ENCODE measurements at places on chromosomes 7 and 10. TPM values are rescaled to one million over a fixed set of nuclear protein-coding genes. Genes with fewer than 3 reads are reported as not detected.

DNA sequence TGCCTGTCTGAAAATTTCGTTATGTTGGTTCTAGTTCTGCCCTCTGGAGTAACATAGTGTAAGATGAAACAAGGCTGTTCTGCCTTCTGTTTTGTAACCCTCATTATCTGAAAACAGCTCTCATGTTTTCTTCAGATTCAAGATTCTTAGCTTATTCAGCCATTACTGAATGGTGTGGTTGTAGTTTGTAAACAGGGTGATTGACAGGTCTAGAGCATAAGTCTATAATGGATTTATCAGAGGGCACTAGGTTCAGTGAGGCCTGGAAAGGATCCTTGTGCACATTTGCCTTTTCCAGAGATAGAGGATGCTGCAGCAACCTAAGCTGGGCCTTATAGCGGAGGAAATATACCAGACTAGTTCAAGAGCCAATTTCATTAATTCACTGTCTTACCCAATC, 6.1 kb downstream of the ZNF398 start:
- H3K36me3 ChIP-seq, result no peaks in the 10 kb centered on the region
- H3K27me3 ChIP-seq, result no peaks in the 10 kb centered on the region

GRCh38 chr10:80739963-80740715, 202.4 kb downstream of the SH2D4B start:
- no peak overlapping the region for H3K4me3 ChIP-seq
- DNase-seq, result no peak
- H3K36me3 ChIP-seq, result no peaks in the 10 kb centered on the region
- no peak overlapping the region for H3K27ac ChIP-seq
- no peaks in the 10 kb centered on the region for H3K27me3 ChIP-seq

DNA sequence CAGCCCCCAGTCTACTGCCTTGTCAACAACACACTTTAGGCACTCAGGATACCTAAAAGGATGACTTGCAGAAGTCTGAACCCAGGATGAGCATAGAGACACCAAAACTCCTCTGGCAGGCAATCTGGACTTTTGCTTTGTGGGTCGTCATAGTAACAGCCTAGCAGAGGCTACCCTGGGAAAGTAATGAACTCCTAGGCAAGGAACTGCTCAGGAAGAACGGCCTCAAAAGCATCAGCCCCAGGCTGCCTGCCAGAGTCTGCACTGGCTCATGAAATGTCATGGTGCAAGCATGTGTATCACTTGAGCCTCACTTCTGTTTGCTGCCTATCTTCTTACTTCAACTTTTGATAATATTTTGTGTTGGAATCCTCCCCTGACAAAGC, 715.1 kb downstream of the GRID1 start:
- H3K27ac ChIP-seq, result no peak overlapping the region
- peaks cover 5% of the 10 kb centered on the region for H3K4me1 ChIP-seq
- H3K4me3 ChIP-seq, result no peak overlapping the region
- no peaks in the 10 kb centered on the region for H3K27me3 ChIP-seq

DNA sequence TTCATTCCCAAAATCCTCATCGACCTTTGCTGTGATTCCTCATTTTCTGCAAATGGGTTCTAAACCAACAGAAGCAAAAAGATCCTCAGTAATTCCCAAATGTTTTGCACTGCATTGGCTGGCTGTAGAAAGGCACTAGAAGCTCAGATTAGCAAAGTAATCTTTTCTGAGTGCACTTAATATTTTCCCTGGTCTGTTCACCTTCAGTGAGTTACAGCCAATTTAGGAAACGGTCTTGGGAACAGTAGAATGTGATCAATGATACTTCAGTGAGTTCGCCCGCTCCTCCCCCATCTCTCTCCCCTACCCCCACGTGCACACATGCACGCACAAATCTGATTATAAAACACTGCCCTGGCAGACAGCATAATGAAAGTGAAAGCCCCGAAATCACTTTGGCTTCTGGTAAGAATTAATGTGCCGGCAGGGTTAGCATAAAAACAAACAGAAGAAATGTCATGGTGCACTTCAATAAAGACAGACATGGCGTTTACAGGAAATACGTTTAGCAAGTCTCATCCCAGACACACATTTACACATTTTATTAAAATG, 201.3 kb upstream of the CDCA7L start:
- no peaks in the 10 kb centered on the region for H3K36me3 ChIP-seq
- H3K4me3 ChIP-seq, result no peak overlapping the region
- H3K27me3 ChIP-seq, result no peaks in the 10 kb centered on the region
- H3K4me1 ChIP-seq, result no peaks in the 10 kb centered on the region
- no peak for DNase-seq
- no peak overlapping the region for H3K27ac ChIP-seq

DNA sequence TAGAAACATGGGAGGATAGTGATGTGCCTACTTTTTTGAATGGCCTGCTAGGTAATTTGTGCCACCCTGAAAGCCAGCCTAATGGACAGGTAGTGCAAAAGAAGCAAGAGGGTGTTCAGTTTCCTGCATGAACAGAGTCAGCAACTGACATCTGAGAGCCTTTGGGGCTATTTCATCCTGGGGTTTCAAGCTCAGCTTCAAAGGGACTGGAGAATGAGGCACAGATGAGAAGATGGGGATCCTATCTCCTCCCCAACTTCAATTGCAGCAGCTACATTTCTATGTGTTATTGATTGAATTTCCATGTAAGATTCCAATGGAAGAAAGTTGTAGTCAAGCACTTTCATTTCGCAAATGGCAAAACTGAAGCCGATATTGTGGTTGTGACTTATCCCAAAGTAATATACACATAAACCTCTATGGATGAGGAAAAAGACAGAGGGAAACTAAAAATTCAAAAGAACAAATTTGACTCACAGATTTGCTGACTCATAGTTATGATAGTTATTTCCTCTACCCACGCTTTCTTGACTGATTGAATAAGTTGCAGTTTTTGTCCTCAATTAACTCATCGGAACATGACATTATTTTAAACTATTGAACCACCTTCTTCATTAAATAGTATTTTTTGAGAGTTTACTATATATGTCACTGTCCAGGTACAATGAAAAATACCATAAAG, 42.6 kb upstream of the NRP1 start:
- H3K27ac ChIP-seq, result no peak overlapping the region
- H3K27me3 ChIP-seq, result no peaks in the 10 kb centered on the region
- no peak for DNase-seq
- H3K36me3 ChIP-seq, result no peaks in the 10 kb centered on the region
- peaks cover 8% of the 10 kb centered on the region for H3K4me1 ChIP-seq
- H3K4me3 ChIP-seq, result no peak overlapping the region

- H3K36me3 ChIP-seq, result no peaks in the 10 kb centered on the region
- no peaks in the 10 kb centered on the region for H3K4me1 ChIP-seq
- H3K27me3 ChIP-seq, result no peaks in the 10 kb centered on the region
- H3K4me3 ChIP-seq, result no peak overlapping the region
- no peak for DNase-seq
Measured at GRCh38 chr7:119010635-119011034, 786.1 kb downstream of the ANKRD7 start.

- no peaks in the 10 kb centered on the region for H3K4me1 ChIP-seq
- no peak for DNase-seq
- H3K36me3 ChIP-seq, result no peaks in the 10 kb centered on the region
- H3K27ac ChIP-seq, result no peak overlapping the region
- no peaks in the 10 kb centered on the region for H3K27me3 ChIP-seq
Measured at GRCh38 chr7:120837599-120837998, 20.3 kb downstream of the TSPAN12 start.

DNA sequence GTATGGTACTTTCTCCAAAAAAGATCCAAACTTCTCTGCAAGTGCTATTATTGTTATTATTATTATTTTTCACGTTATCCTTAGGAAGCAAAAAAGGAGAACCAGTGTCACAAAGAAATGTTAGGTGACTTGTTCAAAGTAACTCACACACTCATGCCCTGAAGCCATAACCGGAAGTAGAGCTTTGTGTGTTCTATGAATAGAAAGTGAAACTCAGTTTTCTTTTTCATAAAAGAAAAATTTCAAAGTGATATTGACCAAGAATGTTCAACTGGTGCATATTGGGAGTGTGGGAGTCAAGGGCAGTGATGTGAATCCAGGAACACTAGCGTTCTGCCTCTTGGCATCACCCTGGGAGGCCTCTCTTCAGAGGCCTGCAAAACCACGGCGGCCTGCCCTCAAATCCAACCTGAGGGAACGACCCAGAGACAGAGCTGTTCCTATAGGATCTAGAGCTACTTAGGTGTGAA, 106.1 kb downstream of the PRKCQ start:
- H3K36me3 ChIP-seq, result no peaks in the 10 kb centered on the region
- DNase-seq, result no peak
- no peak overlapping the region for H3K27ac ChIP-seq
- no peak overlapping the region for H3K4me3 ChIP-seq

- H3K27ac ChIP-seq, result no peak overlapping the region
- H3K4me1 ChIP-seq, result no peaks in the 10 kb centered on the region
- H3K27me3 ChIP-seq, result no peaks in the 10 kb centered on the region
- no peaks in the 10 kb centered on the region for H3K36me3 ChIP-seq
Measured at GRCh38 chr10:106401161-106401560, 763.3 kb downstream of the SORCS1 start.

DNA sequence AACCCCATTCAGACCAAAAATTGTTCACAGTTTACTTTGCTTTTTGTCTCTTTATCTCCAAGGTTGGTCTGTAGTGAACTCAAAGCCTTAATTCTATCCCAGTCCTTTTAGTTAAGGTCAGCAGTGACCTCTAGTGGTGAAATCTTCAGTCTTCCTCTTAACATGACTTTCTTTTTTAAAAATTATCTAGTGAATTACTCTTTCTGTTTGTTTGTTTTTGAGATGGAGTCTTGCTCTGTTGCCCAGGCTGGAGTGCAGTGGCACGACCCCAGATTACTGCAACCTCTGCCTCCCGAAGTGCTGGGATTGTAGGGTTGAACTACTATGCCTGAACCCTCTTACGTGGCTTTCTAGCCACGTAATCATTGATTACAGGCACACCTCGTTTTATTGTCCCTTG, 25.0 kb downstream of the ZNF487 start:
- no peaks in the 10 kb centered on the region for H3K36me3 ChIP-seq
- H3K4me3 ChIP-seq, result no peak overlapping the region
- DNase-seq, result peak; percentile 92
- no peaks in the 10 kb centered on the region for H3K4me1 ChIP-seq

- DNase-seq, result no peak
- no peaks in the 10 kb centered on the region for H3K36me3 ChIP-seq
- no peak overlapping the region for H3K27ac ChIP-seq
Measured at GRCh38 chr7:111653846-111654245, 91.6 kb upstream of the IMMP2L start.

GRCh38 chr7:154868921-154869320, 134.0 kb downstream of the PAXIP1 start:
- no peak overlapping the region for H3K4me3 ChIP-seq
- peak; percentile 65 for DNase-seq
- H3K27ac ChIP-seq, result no peak overlapping the region
- H3K36me3 ChIP-seq, result no peaks in the 10 kb centered on the region
- no peaks in the 10 kb centered on the region for H3K4me1 ChIP-seq
- H3K27me3 ChIP-seq, result peaks cover 21% of the 10 kb centered on the region

DNA sequence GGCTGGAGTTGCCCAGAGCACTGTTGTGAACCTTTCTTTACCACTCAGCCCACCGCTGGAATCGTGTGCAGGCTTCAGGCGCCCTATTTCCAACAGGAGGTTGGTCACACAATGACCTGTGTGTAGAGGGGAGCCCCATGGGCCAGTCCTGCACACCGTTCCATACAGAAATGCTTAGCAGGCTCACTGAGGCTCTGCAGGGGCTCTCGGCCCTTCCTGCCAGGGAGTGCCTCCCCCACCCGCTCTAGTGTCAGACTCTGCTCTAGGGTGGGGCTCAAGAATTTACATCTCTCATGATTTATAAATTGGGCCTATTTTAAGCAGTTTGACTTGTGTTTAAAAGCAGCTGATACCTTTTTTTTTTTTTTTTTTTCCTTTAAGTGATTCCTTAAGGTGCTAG, 42.0 kb downstream of the SHH start:
- no peak for DNase-seq
- H3K27me3 ChIP-seq, result no peaks in the 10 kb centered on the region
- H3K4me3 ChIP-seq, result no peak overlapping the region
- no peaks in the 10 kb centered on the region for H3K36me3 ChIP-seq
- H3K4me1 ChIP-seq, result no peaks in the 10 kb centered on the region

DNA sequence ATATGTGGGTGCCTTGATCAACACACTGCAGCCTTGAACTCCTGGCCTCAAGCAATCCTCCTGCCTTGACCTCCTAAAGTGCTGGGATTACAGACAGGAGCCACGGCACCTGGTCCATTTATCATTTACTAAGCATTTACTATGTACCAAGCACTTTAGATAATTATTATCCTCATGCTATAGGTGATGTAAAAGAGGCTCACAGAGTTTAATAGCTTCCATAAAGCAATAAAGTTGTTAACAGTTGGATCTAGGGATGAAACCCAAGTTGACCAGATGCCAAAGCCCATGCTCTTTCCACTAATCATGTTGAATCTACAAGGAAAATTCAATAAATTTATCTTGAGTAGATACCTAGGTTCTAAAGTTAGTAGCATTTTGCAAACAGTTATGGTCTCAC, 5.0 kb downstream of the NAPEPLD start:
- peaks cover 6% of the 10 kb centered on the region for H3K4me1 ChIP-seq
- H3K36me3 ChIP-seq, result no peaks in the 10 kb centered on the region
- no peak overlapping the region for H3K27ac ChIP-seq
- H3K27me3 ChIP-seq, result no peaks in the 10 kb centered on the region
- H3K4me3 ChIP-seq, result no peak overlapping the region
- DNase-seq, result no peak

DNA sequence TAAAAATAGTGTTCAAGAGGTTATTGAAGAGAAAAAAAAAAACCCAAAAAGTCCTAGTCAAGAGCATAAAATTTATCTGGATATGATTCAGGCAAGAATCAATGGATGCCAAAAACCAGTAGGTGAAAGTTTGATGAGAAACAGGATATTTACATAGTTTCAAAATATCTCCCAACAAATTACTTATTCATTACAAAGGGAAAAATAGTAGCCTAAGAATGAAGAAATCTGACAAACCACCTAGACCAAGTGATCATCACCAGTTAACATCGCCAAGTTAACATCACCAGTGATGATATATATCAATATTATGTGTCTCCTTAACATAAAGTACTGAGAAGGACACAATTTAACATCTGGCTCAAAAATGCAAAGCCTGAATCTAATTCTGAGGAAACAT, 85.2 kb downstream of the RNLS start:
- H3K27ac ChIP-seq, result no peak overlapping the region
- DNase-seq, result no peak
- H3K4me1 ChIP-seq, result peaks cover 8% of the 10 kb centered on the region
- H3K4me3 ChIP-seq, result no peak overlapping the region
- no peaks in the 10 kb centered on the region for H3K36me3 ChIP-seq

GRCh38 chr10:44804661-44805060, 106.5 kb upstream of the TMEM72 start:
- no peaks in the 10 kb centered on the region for H3K27me3 ChIP-seq
- no peak overlapping the region for H3K4me3 ChIP-seq
- H3K4me1 ChIP-seq, result no peaks in the 10 kb centered on the region
- no peaks in the 10 kb centered on the region for H3K36me3 ChIP-seq
- no peak for DNase-seq

GRCh38 chr7:56053993-56054392, 2.4 kb downstream of the CCT6A start:
- no peaks in the 10 kb centered on the region for H3K27me3 ChIP-seq
- H3K4me3 ChIP-seq, result no peak overlapping the region
- no peak for DNase-seq
- H3K36me3 ChIP-seq, result peaks cover 10% of the 10 kb centered on the region
- no peak overlapping the region for H3K27ac ChIP-seq
- H3K4me1 ChIP-seq, result peaks cover 17% of the 10 kb centered on the region

Gene CDHR1
- 0.17 TPM for polyA plus RNA-seq

Gene PRSS37
- polyA plus RNA-seq, result not detected

Gene JCAD
- polyA plus RNA-seq, result 7.0 TPM

Gene TRIM8
- 63.4 TPM for polyA plus RNA-seq

Gene CAV2
- polyA plus RNA-seq, result 53.0 TPM

Gene CUZD1
- polyA plus RNA-seq, result 0.52 TPM

Gene AGBL3
- polyA plus RNA-seq, result 3.4 TPM

Gene PGAM2
- 0.66 TPM for polyA plus RNA-seq

Gene FUOM
- polyA plus RNA-seq, result 35.0 TPM
